ENCODE measurements at places on chromosomes 4 and X.

DNA sequence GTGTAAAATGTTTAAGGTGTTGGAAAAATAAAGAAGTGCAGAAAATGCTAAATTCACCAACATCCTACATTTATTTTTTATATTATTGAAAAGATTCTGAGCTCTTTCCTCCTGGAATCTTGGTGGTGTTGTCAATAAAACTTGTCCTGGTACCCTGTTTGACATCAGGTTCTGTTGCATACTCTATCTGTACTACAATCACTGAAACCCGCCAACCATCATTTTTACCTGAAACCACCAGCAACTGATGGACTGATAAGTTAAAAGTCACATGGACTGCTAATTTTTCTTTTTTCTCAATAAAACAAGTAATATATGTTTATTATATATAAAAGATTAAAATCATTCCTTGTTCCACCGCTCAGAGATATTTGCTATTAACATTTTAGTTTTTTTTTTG is 23.4 kb downstream of the STAP1 start:
- DNase-seq: no peak

- no peak for DNase-seq
Measured at GRCh38 chr4:60365176-60365575, 835.0 kb upstream of the ADGRL3 start.

DNA sequence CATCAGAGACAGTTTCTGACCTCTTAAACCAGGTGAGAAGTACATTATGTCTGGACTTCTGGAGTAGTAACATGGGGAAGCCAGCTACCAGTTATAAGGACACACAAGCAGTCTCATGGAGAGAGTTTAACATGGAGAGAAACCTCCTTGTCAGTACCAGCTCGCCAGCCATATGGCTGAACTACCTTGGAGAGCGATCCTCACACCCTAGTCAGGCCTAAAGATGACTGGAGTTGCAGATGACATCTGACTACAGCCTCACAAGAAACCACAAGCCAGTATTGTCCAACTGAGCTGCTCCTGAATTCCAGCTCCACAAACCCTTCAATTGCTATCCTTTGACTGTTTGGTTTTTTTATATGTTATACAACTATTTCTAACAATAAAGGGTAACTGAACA is 49.8 kb downstream of the PDHA2 start:
- DNase-seq: no peak

DNA sequence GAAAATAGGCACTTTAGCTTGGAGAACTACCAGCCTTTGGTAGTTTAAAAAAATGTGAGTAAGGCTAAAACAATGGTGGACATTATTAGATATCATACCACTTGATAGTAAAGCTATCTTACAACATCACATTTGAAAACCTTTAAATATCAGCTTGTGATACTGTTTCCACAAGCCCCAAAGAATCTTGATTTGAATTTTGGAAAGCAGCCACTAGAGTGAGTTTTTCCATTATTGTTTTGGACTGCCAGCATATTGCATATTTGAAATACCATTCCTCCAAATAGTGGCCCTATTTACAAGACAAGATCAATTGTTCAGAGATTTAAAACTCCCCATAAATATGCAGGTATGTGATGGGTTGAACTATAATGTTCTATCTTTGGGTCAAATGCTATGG is 303.0 kb upstream of the PRPS2 start:
- no peak for DNase-seq
